ENCODE measurements at places on chromosomes 7 and 10.

GRCh38 chr10:73892310-73893030, 18.1 kb upstream of the CAMK2G start:
- no peak for DNase-seq

DNA sequence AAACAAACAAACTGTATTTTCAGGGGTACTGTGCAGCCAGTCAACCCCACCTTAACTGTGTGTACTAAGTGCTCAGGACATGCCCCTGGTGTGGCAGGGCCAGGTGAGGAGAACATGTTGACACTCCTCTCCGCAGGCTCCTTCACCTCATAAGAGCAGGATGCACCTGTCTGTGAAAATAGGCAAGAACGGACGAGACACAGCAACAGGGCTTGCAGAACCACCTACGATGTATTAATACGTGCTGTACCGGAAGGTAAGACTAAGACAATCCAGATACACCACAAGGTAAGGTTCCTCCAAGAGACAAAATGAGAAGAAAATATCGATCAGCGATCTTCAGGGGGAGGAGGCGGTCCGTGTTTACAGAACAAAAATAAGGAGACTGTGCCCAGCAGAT, 65.8 kb upstream of the CAMK2B start:
- DNase-seq = no peak

DNA sequence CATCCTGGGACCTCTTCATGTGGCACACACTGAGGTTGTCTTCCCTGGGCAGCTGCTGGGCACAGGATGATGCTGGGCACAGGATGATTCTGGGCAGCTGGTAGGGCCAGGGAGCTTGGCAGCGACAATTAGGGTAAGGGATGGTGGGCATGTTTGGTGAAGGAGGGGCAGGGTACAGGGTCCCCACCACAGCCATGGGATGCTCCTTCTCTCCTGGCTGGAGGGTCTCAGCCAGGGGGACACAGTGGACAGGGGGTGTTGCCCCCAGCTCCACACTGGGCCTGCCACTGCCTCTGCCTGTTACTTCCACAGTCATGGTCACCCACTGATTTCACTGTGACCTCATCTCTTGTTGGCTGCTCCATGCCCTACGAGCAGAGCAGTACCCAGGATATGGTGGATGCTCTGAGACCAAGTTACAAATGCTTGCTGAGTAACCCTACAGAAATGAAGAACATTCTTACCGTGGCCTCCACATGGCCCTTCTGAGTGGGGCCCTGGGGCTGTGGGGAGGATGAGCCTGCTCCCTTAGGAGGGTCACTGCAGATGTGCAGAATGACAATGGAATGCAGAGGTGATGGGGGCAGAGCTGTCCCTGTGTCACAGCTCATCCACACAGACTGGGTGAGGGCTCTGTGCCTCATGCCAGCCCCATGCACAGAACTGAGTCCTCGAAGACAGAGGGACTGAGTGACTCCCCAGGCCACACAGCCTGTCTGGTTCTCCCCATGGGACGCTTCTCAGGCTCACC, 28.4 kb upstream of the RET start:
- DNase-seq = no peak

DNA sequence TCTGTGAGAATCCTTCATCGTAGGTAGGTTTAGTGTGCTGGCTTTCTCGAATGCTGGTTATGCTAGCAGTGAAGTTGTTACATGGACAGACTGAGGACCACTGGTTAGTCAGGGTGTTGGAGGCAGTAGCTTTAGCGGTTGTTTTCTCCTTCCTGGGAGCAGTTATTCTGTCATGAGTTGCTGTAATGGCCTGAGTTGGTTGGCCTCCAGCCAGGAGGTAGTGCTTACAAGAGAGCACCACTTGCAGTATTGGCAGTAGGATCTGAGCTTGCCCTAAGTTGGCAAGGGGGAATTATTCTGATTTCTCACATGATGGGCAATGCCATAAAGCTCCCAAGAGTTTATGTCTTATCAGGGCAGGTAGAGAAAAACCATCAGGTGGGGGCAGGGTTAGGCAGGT, 58.0 kb downstream of the IPMK start:
- no peak for DNase-seq

- no peak for DNase-seq
Measured at GRCh38 chr10:56927701-56928100, 566.6 kb upstream of the ZWINT start.

DNA sequence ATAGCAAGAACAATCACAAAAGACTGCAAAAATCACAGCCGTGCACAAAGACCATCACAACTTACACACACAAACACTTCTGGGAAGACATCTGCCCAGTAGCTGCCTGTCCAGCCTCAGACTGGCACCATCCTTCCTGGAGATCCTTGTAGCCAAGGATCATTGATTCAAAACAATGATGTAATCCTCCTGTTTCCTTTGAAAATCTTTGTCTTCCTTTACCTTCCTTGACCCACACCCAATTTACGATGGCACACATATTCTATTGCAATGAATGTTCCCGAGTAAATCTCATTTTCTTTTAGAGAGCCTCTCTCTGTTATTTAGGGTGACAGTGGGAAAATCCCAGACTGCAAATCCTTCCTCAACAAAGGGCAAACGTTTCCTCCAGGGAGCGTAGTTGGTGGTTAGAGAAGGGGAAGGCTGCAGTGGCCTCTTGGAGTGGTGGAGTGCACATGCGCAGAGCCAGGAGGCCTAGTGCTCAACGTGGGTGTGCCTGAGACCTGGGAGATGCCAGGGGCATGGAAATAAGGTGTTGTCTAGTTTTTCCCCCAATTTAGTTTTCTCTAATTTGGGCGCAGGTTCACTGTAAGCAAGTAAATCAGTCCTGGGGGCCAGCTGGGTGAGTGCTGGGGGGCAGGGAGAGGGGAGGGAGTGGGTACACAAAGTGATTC, 3.1 kb upstream of the INPP5A start:
- DNase-seq = no peak

DNA sequence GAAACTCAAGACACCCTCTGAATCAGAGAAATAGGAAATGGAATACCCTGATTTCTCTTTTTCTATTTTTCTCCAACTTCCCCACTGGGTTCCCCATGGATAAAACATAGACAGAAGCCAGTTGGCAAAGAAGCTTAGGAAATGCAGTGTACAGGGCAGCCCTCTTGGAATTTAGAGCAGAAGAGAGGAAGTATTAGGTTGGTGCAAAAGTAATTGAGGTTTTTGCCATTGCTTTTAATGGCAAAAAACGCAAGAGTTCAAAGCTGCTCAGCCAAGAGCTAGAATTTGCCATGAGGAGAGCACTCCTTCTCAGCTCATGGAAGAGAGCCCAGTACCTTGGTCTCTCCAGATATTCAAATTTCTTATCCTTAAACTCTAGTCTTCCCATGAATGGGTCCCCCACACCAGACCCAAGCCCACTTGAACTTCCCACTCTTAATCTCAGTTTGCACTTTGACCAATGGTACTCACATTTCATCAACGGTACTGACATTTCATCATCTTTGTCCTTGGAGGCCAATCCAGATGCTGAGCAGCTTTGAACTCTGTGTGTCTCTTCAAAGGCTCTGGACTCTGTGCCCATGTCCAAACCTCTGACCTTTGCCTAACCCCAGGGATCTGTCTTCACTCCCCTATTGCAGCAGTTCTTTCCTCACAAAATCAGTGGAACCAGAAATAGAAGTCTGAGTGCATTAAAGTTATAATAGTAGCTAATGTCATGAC, 73.2 kb upstream of the PPP1R3C start:
- no peak for DNase-seq

- no peak for DNase-seq
Measured at GRCh38 chr10:103295374-103296015, 18.6 kb downstream of the INA start.

- DNase-seq = no peak
Measured at GRCh38 chr7:100684534-100685042, 9.5 kb downstream of the GIGYF1 start.

GRCh38 chr10:102117391-102118159, 2.6 kb downstream of the LDB1 start:
- DNase-seq = peak; percentile 79

- DNase-seq = no peak
Measured at GRCh38 chr7:27424231-27424630, 181.6 kb downstream of the EVX1 start.

DNA sequence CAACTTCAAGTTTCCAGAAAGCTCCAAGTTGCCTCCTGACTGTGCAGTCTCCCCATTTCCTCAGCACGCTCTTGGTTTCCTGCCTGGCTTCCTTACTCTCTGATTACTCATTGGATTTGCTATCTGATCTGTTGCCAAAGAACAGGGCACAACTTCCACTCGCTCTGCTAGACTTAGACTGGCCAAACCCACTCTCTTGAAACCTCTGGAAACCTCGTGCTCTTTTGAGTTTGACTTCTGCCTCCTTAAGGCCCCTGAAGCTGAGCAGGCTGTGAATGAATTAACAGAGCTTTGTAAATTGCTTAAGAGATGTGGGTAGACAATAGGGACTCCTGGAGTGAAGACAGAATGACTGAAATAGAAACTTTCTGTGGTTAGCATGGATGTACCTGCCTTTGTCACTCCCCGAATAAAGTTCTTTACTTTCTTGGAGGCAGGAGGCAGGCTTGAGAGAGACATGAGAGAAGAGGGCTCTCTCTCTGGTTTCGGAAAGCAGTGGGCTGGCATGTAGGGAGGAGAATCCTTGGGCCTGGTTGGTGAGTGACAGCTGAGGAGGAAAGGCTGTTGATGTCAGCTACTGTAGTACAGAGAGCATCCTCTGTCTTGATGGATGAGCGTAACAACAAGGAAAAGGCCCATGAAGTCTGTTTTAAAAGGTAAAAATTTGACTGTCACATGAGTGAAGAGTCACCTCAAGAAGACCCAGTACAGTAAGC, 70.8 kb downstream of the CHN2 start:
- DNase-seq = no peak

GRCh38 chr7:147535701-147536111, 1054.9 kb upstream of the C7orf33 start:
- DNase-seq = no peak

DNA sequence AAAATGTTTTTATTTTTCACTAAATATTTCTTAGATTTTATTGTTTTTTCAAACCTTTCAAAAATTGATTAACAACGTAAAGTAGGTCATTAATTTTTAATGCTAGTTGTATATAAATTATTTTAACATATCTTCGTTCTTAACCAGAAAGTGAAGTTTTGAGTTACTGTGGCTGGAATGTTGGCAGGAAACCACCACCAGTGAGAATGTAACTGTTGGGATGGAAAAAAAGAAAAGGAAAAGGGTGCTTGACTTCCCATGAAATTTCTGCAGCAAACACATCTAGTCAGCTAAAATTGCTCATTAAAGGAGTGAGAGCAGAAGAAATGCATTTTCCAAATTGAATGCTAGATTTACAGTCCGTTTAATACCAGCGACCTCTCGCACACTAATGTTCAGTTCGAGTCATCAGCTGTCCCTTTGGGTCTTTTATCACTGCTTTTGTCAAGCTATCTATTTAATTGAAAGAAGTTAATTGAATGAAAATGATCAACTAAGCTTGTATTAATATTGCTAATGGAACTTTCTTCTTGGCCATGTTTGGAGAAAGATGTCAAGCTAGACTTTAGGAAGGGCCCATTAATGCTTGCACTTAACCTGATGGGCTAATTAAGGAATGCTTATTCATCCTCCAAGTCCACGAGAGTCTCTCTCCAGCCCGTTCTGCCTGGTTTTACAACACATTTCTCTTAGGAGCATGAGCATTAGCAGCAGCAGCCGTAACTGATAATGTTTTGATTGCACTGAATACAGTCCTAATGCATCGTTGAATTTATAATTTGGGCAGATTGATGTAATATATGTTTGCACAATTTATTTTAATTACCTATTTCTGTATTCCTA, 70.1 kb downstream of the UBE3C start:
- no peak for DNase-seq

Data from hypothalamus (tissue), 51 donors.